Activated T-helper 17 cell treated with anti-CD3 and anti-CD28 coated beads, Interleukin-2, amount 50 U/mL, for 72 hours (primary cell): ENCODE measurements at places on chromosomes 6 and 20. TPM values are rescaled to one million over a fixed set of nuclear protein-coding genes. Genes with fewer than 3 reads are reported as not detected.

GRCh38 chr6:6811128-6812009 is 222.8 kb downstream of the LY86 start:
- ATAC-seq = peak; percentile 76

DNA sequence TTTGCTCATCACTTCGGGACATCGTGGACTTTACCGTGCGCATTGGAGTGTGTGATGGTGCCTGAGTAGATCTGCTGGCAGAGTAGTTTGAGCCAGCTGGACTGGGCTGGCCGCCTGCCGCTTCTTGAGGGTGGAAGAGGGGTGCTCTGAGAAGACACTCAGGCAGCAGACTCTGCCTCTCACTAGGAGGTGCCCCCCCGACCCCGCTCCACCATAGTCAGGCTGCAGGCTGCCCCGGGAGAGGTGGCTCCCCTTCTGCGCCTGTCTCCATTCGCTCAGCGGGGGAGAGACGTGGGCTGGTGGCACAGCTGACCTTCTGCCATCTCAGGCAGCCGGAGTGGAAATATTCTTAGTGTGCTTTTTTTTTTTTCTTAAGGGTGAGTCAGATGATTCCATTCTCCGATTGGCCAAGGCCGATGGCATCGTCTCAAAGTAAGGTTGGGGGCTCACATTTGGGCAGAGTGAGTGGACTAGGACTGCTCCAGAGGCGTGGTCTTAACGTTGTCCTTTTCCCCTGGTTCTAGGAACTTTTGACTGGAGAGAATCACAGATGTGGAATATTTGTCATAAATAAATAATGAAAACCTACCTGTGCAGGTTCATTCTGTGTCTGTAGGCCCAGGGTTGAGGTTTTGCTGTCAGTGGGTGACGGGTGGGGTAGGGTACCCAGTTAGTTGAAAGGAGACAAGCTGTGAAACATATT is 1.2 kb downstream of the RPS21 start:
- no peak for ATAC-seq

- ATAC-seq = no peak
These were observed 79.2 kb upstream of the PLN start for GRCh38 chr6:118468682-118469465.

DNA sequence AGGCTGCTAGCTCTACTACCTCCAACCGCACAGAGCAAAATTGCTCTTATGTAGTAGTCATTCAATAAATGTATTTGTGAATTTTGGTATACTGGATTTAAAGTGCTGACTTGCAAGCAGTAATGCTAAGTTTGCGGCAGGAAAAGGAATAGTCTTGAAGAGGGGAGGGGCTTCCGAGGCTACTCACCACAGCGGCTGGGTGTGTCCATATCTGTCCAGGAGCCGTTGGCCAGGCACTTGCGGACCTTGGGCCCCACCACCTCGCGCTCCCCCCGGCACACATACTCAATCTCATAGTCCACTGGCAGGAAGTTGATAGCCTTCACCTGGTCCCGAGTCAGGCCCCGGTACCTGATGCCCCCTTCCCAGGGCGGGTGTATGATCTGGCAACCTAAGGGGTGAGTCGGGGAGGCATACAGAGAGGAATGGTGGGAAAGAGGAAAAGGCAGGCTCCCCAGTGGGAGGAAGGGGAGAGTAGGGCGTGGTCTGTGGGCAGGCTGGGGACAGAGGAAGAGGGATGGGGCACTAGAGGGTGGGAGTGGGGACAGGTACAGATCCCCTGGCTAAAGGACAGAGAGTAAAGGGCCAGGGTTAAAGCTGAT is 1.7 kb downstream of the GABBR1 start:
- no peak for ATAC-seq

- ATAC-seq = no peak
These were observed 23.0 kb upstream of the NFATC2 start for GRCh38 chr20:51565298-51566144.

DNA sequence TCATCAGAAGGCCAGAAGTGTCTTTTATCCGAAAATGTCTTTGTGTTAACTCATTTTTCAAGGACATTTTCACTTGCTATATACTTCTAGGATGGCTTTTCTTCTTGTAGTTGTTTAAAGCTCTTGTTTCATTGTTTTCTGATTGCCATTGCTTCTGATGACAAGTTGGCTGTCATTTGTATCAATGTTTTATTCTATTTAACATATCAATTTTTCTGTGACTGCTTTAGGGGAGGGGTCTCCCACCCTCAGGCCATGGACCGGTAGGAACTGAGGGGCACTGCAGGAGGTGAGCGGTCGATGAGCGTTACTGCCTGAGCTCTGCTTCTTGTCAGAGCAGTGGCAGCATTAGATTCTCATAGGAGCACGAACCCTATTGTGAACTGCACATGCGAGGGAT is 65.8 kb downstream of the AK9 start:
- ATAC-seq = no peak

DNA sequence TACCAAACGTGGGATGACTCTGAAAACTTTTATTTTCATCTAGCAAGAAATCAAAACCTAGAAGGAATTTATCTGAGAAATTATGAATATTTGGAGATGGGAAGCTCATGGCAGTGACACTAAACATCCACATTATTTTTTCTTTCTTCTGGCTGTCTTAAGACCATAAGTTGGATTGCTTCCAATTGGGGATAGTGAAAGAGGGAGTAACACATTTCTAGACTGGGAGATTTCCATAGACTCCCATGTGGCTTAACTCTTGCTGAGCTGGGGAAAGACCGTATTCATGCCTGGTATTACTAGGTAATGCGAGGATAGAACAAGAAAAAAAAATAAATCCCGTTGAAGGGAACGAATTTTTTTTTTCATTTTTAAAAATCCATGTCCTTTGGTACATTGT is 120.0 kb downstream of the UTRN start:
- no peak for ATAC-seq

DNA sequence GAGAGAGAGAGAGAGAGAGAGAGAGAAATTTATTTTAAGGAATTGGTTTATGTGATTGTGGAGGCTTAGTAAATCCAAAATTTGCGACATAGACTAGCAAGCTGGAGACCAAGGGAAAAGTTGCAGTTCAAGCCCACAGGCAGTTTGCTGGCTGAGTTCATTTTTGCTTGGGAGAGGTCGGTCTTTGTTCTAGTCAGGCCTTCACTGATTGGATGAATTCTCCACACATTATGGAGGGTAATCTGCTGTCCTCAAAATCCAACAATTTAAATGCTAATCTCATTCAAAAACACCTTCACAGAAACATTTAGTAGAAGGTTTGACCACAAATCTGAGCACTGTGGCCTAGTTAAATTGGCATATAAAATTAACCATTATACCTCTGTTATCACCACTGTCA is 439.6 kb downstream of the EPM2A start:
- ATAC-seq = no peak

- ATAC-seq = no peak
These were observed 127.4 kb upstream of the DST start for GRCh38 chr6:56770011-56770520.

- no peak for ATAC-seq
These were observed 236.8 kb upstream of the MARCKS start for GRCh38 chr6:113620386-113620785.

DNA sequence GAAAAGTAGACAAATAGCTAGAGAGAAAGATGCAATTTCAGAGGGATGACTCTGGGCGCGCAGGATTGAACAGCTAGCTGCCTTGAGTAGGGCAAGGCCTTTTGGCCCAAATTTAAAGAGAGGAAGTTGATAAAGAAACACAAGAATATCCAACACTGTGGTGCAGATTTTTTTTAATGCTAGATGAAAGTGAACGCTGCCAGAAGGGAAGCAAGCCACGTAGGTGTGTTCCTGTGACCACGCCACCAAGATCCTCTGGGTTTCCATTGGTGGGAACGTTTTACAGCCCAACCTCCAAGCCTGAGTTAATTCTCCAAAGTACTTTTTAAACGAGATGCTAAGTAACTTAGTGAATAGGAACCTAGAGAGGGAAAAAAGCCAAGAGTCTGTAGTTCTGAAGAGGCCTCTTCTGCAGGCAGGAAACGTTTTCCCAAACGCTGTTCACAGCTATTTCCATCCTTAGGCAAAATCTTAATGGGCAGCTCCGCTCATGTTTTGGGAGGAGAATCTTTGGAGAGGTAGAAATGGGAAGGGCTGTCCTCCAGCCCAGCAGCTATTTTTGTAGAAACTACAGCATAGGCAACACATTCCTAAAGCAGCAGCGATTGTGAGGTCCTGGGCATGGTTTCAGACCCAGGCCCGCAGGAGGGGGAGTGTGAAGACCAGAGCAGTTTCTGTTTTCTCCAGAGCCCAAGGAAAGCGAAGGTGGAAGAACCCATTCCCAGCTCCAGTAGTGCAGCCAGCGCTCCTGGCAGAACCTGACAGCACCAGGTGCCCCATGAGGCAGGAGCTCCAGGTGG is 8.2 kb downstream of the LY86 start:
- ATAC-seq = no peak

DNA sequence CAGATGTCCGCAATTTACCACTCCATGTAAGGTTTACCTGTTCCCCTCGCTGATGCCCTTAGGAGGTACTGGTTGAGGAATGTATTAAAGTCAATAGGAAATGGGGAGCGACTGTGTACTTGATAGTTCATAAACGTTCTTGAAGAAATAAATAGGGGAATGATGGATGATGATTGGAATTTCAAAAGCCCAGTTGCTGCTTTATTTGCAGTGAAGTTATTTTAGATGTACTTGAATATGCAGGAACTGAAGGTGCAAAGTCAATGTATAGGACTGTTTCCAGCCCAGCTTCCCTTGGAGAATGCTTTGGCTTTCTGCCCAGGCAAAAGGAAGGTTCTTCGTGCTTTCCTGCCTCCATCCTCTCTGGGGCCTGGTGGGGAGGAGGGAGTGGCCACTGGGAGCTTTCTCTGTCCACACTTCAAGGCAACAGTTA is 19.8 kb downstream of the ADGRF5 start:
- no peak for ATAC-seq

- ATAC-seq = no peak
These were observed 25.3 kb downstream of the CTCFL start for GRCh38 chr20:57499676-57500075.

DNA sequence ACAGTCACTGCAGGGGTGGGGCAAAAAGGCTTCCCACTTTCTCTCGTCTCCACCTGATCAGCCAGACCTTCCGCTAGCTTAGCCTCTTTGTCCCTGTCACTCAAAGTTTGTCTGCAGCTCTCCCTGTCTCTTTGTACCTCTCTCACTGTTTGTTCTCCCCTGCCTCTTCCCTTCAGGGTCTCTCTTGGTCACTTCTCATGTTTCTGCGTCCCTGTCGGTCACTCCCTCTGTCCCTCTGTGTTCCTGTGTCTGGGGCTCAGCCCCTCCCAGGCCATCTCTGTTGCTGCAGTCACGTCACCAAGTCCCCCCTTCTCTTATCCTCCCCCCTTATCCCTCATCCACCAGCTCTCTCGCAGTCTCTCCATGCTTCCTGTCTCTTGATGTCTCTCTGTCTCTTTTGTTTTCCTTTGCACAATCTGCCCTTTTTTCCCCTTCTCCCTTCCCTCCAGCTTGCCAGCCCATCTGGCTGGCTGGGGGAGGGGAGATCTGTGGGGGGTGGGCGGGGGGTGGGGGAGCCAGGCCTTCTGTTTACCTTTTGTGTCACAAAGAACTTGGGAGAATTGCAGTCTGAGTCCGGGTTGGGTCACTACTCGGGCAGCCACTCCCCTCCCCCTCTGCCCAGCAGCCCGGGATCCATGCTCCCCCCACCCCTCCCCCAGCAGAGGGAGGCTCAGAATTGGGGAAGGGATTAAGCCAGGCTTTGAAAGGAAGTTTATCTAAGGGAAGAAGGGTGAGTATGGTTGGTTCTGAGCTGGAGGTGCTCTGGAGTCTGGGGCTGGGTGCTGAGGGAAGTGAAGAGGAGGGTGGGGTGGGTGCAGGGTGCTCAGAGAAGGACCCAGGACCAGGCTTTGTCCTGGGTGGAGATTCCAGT is 32.3 kb downstream of the FOXP4 start:
- no peak for ATAC-seq

DNA sequence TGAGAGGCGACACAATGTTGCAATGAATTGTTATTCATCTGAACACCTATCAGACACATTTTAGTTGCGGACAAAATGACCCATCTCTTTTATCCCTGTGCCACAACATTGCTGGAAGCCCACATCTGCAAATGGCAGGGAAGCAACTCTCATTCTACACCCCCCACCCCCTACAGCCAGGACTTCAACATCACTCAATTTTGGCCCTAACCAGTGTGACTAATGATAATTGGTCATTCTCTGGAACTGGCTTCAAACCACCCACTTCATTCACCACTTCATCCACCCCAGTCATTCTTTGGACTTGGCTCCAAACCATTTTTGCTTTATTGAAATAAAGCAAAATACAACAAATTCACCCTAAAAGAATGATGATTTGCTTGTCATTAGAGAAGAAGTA is 1.5 kb downstream of the GCM2 start:
- no peak for ATAC-seq

DNA sequence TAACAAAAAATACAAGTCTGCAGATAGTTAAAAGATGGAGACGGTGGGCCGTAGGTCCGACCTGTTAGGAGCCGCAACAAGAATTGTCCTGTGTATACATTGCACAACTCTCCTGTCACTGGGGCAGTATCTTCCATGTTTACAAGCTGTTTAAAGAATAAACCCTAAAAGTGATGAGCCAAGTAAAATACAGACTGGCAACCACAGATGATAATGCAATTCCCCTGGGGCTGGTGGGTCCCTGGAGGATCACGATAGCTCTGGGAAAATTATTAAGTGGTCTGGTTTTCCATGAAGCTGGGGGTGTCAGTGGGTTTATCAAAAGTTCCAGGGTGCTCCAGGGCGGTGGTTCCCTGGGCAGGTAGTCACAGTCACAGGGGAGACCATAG is 8.1 kb upstream of the FAM50B start:
- no peak for ATAC-seq

DNA sequence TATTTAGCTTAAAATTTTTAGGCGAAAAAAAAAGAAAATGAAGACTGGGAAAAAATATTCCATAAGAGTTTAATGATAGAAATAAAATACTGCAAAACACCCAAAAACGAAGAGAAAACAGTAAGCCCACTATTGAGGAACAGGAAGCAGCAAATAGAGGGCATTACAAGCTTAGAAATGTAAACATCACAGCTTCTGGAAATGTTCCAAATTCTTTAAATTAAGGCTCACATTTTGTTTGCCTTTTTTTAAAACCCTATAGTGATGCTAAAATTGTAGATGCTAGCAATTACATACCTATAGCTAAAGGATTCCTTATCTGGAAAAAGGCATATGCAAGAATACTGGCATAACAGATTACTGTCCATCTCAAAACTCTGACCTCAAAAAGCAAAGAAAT is 248.6 kb downstream of the KHDRBS2 start:
- ATAC-seq = no peak

- no peak for ATAC-seq
These were observed 30.4 kb downstream of the C6orf89 start for GRCh38 chr6:36916126-36916525.

- no peak for ATAC-seq
These were observed 363.2 kb downstream of the THBS2 start for GRCh38 chr6:168890306-168890980.

GRCh38 chr6:169533301-169534038 is 168.4 kb downstream of the WDR27 start:
- ATAC-seq = no peak

Gene RIMS4
- total RNA-seq = 0.13 TPM

Gene MATN4
- 0.11 TPM for total RNA-seq

Gene BPIFB6
- not detected for total RNA-seq

Gene MEA1
- 75.7 TPM for total RNA-seq

Gene BMP2
- not detected for total RNA-seq

Gene PRRT1
- 0.17 TPM for total RNA-seq

Gene PSMB9
- 215 TPM for total RNA-seq
